HL-60 (cell line): ENCODE measurements at places on chromosomes 6 and 20.

- DNase-seq, result no peak
These were observed 632.7 kb upstream of the AGPAT4 start for GRCh38 chr6:161906571-161906970.

DNA sequence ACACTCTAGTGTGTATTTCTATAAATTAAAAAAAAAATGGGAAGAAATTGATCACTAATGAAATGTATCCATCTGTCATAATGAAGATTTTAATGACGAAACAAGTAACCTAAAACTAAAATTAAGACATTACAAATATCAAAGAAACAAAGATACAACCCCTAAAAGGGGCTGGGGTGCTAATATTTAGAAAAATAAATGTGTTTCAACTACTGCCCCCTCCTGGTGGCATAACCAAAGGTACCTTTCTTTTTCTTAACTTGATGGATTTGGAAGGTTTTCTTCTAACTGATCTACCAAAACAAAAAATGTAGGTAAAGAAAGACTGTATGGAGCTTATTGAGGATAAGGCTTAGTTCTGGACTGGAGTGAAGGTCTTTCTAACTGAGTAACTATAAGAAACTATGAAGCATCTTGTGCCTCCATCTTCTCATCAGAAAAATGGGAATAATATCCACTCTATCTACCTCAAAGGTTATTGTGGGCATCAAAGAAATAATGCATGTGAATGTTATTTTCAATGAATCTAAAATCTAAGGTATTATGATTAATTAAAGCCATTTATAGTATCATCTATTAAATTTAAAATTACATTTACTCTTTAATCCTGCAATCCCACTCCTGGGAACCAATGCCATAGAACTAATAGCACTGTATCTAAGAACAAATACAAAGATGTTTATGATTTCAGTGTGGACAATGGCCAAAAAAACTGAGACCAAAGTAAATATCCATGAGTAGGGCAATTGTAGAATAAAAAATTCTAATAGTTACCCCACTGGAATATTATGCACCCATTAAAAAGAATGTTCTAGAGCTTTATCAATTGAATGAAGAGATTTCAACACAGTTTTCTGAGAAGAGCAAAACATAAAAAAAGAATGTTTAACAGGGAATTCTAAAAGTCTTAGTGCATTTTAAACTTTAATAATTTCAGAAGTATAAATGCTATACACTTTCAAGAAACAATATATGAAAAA lies 117.2 kb downstream of the BACH2 start:
- DNase-seq, result no peak

DNA sequence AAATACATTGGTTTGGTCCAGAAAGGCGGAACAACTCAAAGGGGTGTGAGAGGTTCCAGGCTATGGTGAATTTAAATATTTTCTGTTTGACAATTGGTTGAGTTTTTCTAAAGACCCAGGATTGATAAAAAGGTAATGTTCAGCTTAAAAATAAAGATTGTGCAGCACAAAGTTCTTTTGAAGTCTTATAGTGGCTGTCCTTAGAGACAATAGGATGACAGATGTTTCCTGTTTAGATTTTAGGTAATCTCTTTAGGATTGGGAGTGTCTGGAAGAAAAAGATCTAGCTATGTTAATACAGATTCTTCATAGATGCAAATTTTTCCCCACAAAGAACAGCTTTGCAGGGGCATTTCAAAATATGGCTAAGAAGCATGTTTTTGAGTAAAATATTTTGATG lies 119.7 kb downstream of the GRIK2 start:
- DNase-seq, result no peak

DNA sequence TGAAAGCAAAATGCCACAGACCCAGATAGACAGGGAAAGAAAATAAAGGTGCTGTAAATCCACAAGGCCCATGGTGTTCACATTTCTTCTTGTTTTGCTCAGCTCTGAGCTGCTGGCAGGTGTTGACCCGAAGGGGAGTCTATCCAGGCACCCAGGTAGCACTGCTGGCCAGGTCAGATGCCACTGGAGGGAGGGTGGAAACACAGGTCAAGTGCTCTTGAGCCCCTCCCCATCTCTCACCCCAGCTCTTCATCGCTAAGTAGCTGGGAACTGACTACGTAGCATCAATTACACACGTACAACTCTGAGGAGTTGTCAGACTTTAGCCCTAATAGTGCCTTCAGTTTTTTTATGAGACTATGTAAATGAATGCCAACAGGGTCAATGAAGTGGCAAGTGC lies 287.8 kb upstream of the QKI start:
- DNase-seq, result no peak

DNA sequence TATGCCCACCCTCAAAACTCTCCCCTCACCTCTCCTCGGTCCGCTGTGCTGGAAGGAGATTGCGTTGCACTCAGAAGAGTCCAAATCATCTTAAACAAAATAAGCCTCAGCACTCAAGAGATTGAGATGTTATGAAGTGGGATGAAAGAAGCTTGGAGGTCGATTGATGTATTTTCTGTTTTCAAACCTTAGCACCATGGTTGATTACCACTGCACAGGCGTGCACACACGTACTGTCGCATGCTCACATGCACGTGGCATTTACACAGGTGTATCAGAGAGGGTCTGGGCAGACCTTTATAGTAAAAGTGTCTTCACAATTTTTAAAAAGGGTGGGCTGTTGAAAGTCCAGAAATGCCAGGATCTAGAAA lies 612 bp upstream of the AGPAT4 start:
- no peak for DNase-seq

GRCh38 chr6:42394881-42395620 lies 56.7 kb downstream of the TRERF1 start:
- DNase-seq, result peak; percentile 58

DNA sequence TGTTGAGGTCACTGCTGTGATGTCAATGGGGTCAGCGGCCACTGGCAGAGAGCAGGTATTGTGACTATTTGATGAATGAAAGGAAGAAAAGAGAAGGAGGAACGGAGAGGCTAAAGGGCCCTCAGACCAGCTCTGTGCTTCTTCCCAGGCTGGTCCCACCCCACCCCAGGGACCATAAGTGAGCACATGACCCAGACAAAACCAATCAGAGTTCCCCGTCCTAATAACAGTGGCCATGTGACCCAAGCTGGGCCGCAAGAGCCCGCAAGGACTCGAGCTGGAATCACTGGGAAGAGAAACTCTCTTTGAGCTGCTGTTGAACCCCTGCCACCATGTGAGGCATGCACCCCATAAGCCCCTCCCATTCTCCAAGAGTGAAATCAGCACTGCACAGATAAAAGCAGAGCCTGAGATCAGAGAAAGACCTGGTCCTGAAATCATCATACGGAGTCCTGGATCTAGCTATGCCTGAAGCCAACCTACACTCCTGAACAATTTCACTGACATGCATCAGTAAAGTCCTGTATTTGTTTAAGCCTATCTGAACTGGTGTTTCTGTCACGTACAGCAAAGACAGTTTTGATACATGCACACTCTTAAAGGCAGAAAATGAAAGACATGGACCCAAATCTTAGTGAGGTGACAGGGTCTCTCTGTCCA lies 90.2 kb downstream of the PREX1 start:
- no peak for DNase-seq

DNA sequence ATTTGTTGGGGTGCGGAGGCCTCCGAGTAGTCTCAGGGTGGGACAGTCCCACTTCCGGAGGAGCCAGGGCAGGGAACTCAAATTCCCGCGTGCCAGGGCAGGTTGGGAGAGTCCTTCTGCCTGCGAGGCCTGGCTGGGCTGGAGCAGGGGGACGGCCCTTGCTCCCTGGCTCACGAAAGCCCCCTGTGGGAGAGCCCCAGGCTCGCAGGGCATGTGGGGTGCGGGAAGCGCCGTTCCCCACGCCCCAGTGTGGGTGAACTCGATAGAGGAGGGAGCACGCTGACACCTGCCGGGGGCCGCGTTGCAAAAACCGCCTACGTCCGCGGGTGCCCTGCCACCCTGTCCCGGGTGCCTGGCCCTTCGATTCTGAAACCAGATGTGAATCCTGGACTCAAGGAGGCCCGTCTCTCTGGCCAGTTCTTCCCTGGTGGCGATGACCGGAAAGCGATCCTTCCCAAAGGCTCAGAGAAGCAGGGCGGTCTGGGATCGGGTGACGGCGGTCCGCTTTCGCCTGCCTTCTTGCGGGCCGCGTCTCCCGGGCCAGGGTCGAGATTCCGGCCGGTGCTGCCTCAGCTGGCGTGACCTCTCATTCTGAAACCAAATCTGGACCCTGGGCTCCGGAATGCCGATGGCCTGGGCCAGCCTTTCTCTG lies 1846.5 kb upstream of the DEFB115 start:
- DNase-seq, result no peak

DNA sequence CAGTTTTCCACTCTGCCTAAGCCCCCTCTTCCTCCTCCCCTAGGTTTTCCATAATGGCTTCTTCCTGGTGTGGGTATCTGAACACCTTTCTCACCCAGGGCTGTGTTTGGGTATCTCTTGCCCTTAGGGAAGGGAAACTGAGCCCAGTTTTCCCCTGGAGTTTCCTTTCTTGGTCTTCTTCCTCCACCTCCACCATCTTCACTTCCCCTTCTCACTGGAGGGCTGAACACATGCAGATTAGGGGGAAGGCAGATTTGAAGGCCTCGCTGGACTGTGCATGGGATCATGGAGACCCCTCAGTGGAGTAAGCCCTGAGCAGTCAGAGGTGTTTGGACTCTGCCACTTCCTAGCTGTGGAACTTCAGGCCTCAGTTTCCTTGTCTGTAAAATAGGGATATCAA lies 27.8 kb downstream of the FOXP4 start:
- no peak for DNase-seq

DNA sequence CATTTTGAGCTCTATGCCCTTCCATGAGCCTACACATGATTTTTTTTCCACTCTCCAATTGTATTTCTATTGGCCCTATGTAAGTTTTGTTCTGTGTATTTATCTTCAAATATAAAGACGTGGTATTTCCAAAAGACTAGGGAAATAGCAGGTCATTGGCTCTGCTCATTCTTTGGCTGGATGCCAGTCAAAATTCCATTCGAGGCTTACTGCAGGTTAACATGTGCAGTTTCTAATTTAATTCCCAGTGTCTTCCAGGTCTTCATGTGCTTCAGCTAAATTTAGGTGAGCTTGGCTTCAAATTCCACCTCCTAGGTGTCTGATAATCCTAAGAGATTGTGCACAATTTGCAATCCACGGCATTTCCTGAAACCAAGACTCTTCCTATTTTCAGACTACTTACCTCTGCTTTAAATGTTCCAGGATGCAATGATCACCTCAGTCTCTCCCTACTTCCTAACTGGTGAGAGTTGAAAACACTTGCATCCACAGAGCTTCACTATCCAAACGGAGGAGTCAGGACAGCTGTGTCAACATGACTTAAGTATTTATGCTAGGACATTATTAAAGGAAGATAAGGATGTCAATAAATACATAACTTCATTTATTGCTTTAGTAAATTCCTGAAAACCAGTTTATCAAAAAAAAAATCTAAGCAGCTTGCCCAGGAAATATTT lies 236.1 kb downstream of the COL12A1 start:
- DNase-seq, result no peak

DNA sequence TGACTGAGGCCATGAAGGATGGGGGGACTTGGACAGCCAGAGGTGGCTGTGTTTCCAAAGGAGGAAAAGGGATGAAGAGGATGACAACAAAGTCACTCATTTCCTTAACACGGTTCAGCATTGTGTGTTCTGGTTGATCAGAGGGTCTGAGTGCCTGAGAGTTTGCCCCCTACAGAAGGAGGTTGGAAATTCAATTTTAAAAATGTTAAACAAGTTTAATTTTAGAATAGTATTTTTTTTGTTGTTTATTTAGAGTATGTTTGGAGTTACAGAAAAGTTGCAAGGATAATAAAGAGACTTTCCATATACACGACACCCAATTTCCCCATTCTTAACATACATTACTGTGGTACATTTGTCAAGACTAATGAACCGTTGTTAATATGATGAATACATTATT lies 10.3 kb upstream of the VAPB start:
- no peak for DNase-seq

GRCh38 chr6:137867685-137868509 lies 838 bp downstream of the TNFAIP3 start:
- DNase-seq, result no peak

- peak; percentile 36 for DNase-seq
These were observed 16.6 kb upstream of the TRIM27 start for GRCh38 chr6:28940294-28940857.

DNA sequence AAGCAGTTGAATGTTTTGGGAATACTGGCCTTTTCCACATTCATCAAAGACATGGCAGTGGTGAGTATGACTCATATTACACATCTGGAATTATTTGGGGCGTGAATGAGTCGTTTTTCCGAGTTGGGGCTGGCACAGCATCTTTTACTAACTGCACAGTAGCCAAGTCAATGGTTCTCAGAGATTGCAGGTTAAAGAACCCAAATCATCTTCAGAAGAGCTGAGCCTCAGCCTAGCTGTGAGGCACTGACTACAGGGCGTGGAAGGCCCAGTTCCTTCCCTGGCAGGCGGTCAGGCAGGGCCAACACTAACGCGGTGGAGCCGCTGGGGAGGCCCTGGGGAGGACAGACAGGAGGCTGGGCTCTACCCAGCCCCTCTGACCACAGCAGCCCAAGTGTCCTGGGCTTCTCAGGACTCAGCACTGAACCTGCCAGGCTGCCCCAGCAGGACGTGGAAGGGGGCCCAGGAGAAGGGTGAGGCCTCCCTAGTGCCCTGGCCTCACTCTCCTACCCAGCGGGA lies 20.1 kb upstream of the HELZ2 start:
- DNase-seq, result no peak

DNA sequence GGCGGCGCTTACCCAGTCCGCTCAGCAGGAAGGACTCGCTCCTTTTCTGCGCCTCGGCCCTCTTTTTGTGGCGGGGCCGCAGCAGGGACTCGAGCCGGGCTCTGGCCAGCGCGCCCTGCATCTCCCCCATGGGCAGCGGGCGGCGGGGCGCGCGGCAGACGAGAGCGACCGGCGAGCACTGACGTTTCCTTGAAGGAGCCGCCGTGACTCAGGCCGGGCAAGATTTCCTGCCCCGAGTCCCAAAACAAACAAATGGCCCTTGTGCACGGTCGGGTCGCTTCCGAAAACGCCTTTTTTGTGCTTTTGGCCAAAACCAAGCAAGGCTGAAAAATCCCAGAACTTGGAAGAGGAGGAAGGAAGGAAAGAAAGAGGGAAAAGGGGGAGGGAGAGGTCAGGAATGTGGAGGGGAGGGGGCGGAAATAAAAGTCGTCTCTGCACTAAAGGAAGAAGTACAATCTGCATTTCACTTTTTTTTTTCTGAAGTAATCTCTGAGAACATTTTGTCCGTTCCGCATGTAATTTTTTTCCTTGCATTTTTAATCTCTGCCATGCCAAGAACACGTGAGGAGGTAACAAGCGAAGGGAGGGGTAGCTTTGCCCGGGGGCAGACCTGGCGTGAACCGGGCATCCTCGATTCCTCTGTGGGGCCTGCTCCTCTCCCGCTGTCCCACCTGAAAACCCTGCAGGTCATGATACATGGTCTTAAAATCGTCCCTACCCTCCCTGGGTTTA lies 123.3 kb upstream of the SLC2A12 start:
- peak; percentile 40 for DNase-seq

- DNase-seq, result no peak
These were observed 101.8 kb downstream of the CEP57L1 start for GRCh38 chr6:109197061-109197460.
